ENCODE measurements at places on chromosomes 16 and 17.

- no peak for DNase-seq
These were observed 4.4 kb downstream of the CDK5RAP3 start for GRCh38 chr17:47975189-47975822.

- DNase-seq, result no peak
These were observed 13.6 kb downstream of the UBFD1 start for GRCh38 chr16:23570992-23571632.

DNA sequence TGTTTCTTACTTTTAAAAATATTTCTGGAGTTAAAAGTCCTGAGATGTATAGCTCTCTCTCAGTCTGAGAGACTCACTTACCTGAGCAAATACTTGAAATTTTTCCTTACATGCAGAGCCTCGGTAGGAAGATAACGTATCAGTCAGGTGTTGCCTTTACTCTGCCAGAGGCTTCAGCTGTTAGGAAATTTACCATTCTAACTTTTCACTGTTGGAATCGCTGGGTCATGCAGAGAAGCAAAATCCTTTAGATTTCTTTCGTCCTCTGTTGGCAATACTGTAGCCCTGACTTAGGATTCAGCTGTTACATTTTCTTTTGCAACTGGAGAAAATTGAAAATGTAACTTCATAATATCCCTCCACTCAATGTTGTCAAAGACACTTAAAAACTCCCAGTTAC is 20.0 kb upstream of the KCNJ16 start:
- no peak for DNase-seq

DNA sequence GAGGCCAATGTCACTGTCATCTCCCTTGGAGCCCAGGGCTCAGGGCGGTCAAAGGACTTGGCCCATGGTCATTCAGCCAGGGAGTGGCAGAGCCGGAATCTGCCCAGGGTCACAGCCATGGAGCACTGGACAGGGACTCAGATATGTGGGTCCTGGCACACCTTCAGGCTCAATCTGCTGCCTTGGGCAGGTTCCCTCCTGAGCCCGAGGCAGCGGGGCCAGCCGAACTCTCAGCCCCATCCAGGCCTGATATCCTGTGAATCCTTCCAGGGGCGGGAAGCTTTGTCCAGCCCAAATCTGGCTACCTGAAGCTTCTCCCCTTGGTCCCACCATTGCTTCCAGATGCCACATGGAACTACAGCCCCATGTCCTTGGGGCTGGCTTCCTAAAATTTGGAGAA is 12.2 kb upstream of the CDIPT start:
- no peak for DNase-seq

DNA sequence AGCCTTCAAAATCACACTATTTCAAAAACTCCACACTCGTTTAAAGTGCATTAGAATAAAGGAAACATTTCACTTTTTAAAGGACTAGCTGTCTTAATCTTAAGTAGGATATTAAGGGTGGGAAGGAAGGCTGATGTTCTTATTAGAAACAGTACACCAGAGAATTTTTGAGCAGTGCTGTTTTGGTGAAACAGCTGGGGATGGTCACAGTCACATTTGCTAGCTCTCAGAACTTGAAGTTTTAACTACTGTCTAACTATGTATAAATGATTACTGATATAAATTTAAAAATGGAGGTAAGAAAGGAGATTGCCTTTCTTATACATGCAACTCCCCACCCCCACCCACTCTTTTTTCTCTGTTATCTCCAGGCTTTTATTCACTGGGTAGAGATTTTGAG is 38.5 kb upstream of the SLC5A11 start:
- DNase-seq, result no peak

DNA sequence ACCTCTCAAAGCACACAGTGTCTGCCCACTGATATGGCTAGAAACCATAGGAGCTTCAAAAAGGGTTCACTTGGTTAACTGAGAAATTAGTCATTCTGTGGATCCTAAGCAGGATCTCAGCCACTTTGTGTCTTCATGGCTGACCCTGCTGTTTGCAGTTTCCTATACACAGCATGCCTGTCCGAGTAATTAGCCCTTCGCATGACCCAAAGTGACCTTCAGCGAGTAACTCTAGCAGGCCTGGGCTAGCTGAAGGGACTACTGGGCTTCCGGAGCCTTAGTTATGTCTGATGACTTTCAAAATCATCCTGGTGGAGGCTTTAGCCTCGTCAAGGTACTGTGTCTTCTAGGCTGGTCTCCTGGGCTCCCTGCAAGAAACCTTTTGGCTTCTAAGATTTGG is 28.9 kb upstream of the FBXW10B start:
- DNase-seq, result no peak

- DNase-seq, result no peak
These were observed 394.3 kb downstream of the CDH13 start for GRCh38 chr16:83021045-83021444.

GRCh38 chr17:72489272-72489641 is 368.4 kb downstream of the SOX9 start:
- DNase-seq, result no peak

- DNase-seq, result no peak
These were observed 10.7 kb downstream of the HPR start for GRCh38 chr16:72073560-72074230.

- DNase-seq, result no peak
These were observed 138.6 kb downstream of the CDH11 start for GRCh38 chr16:64983231-64983630.

DNA sequence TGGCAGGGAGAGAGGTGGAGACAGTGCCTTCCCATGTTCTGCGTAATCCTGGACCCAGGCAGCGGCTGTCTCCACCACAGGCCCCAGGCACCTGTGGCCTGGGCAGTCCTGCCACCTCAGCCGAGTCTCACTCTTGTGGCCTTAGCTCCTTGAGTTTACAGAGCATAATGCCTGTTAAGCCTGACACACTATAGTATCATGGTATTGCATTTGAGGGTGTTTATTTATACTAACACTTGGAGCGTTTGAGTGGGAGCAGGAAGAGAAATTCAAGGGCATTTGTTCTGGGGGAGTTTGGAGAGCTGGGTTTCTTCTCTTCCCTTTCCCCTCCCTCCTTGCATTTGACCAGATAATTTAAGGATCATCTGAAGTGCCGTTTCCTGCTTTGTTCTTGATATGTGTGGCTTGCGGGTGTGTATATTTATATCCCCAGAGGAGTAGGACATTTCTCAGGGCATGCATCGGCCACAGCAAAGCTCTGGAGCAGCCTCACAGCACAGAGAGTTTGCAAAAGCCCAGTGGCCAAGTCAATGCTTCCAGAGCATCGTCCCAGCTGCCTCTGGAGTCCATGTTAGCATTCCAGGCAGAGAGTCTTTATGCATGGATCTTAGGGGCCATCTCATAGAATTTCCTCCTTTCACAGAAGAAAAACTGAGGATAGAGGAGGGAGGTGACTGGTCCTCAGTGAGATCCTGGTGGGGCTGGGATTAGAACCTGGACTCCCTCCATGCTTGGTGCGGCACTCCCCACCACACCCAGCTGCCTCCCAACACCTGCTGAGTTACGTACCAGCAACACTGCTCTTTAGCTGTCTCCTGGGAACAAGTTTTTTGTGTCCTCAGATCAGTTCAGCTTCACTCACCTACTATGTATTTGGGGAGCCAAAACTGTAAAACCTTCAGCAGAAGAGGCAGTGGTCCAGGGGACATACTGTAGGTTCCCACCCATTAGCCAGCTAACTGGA is 222.8 kb downstream of the CCDC182 start:
- no peak for DNase-seq

DNA sequence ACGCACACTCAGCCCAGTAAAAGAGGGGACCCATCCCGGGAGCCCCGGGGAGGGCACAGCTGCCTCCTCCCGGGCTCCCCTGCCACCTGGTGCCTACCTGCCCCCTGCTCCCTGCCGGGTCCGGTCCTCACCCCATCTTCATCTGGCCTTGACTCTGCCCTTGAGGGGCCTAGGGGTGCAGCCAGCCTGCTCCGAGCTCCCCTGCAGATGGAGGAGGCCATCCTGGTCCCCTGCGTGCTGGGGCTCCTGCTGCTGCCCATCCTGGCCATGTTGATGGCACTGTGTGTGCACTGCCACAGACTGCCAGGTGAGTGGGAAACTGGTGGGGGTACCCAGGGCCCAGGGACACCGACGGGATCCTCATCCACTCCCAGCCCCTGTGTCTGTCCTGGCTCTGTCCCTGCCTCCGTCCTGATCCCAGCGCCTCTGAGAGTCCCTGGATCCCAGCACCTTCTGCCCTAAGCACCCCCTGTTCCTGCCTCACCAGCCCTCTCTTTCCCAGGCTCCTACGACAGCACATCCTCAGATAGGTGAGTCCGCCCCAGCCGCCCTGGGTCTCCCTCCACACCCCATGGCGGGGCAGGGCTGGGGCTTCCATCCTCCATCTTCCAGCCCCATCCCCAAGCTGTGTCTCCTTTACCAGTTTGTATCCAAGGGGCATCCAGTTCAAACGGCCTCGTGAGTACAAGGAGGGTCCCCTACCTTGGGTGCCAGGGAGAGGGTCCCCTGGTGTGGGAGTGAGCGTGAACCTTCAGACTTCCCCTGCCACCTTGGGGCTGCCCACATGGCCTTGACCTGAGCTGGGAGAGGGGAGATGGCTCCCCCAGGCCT is 574 bp downstream of the LAT start:
- DNase-seq, result no peak

DNA sequence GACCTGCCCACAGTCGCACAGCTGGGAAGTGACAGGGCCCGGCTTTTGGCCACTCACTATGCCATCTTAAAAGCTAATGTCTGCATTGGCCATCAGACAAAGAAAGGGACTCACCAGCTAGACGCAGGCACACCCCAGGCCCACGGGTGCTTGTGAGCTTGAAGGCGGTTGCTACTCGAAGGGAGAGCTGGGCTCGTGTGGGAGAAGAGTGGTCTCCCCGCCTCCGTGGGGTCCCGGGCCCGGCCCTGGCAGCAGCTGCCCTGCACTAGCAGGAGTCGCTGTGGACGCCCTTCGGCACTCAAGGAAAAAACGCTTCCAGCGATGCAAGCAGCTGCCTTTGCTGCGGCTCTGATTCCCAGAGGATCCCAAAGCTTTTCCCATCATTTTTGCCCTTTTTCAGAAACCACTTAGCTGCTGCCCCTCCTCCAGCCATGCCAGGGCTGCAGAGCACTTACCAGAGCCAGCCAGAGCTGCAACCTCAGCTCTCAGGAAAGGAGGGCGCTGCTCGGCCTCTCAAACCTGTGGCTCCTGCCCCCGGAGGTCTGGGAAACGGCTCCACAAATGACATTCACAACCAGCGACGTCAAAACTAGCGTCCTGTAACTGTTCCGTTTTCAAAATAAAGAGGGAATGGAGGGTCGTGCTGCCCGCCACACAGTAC is 12.3 kb downstream of the TRPV1 start:
- DNase-seq, result no peak

DNA sequence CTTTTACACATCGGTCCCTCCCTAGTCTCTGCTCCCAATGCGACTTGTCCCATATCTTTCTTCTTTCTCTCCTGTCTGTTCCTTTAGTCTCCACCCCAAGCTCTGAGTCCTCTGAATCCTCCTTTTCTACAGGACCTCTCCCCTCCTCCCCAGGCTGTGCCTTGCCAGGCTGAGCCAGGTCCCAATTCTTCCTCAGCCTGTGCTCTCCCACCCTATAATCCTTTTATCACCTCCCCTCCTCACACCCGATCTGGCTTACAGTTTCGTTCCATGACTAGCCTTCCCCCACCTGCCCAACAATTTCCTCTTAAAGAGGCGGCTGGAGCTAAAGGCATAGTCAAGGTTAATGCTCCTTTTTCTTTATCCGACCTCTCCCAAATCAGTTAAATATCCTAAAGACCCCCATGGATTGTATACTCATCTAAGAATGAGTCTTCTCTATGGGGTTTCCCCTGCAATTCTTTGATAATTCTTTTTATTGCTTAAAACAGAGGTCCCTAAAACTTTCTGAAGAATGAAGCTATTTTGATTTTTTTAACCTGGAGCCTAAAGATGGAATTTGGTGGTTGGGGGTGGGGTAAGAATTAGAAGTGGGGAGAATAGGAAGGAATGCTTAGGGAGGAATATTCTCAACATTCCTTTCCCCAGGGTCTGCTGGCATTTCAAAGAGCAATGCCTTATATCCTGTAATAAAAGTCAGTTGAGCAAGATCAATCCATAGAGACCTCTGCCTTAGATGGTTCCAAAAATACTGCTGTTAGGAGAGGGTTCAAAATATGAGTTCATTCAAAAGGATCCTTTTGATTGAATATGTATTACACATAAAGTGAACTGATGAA is 102.8 kb downstream of the MYO1D start:
- DNase-seq, result no peak

Data from pancreas (tissue), 10 donors.